ENCODE measurements at places on chromosomes 2 and 18.

GRCh38 chr2:215532844-215533243 is 97.0 kb upstream of the FN1 start:
- no peak for DNase-seq

DNA sequence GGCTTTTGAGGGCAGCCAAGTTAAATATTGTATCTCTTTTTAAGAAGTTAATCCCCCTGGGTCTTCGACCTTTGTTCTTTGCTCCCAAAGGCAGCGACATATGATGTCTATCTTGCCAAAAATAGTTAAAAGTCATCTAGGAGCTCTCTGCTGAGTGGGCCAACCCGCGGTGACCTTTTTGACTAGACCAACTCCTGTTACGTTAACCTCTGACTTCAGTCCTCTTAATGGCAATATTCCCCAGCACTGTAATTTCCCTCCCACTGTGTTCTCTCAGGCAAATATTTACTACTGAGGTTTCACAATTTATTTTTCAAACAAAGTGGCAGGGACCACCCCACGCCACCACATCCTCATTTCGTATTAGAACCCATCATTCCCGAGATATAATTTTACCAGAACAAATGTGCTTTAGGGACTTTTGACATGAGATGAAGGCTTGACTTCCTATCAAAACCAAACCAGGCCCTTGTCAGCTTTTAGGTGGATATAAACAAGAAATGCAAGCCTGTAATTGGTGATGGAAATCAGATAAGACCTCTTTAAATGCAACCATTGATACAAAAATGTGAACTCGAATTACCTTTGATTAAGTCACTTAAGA is 764.7 kb downstream of the SATB2 start:
- no peak for DNase-seq

- DNase-seq: no peak
These were observed 75.6 kb upstream of the REG3A start for GRCh38 chr2:79235135-79235534.

- DNase-seq: no peak
These were observed 78.9 kb downstream of the EHD3 start for GRCh38 chr2:31312898-31313297.

DNA sequence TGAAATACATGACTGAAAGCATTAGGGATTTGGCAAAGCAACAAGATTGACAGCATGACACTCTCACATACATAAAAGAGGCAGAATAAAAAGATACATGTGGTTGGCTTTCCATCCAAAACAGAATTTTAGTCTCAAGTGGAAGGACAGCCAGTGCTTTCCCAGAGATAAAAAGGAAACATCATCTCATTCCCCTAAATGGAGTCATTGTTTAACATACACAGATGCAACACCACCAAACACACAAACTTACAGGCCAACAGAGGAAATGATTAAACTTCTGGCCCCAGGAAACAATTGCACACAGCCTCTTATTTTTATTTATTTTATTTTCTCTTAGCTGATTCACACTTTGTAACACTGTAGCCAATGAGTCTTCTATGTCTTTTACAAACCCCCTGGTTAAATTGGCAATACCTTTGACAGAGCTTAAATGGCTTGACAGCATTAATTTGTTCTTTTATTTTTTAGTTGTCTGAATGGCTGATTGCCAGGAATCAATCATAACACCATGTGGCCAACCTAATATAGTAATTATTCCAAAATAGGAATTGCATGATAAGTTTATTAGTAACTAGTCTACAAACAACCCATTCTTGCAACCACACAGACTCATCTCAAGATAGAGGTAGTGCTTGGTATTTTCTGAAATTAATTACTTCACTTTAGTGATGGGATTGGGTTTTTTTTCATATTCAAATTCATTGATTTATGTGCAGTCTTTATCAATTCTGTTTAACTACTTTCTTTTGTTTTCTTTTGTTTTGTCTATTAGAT is 190.5 kb downstream of the RND3 start:
- no peak for DNase-seq

GRCh38 chr2:8583400-8584173 is 98.3 kb upstream of the ID2 start:
- DNase-seq: peak; percentile 58

GRCh38 chr2:60299179-60299578 is 254.3 kb downstream of the BCL11A start:
- no peak for DNase-seq

GRCh38 chr2:148619560-148620195 is 24.9 kb upstream of the EPC2 start:
- DNase-seq: no peak
